A549 treated with GW870086 at 1 μM for 4 hours (cell line): ENCODE measurements at places on chromosomes 12 and 14. TPM values are rescaled to one million over a fixed set of nuclear protein-coding genes. Genes with fewer than 3 reads are reported as not detected.

Gene TMEM117
- total RNA-seq: 1.1 to 2.6 TPM (median 1.9 TPM) in 5 replicates

Gene PSMA3
- total RNA-seq: 187 to 260 TPM (median 201 TPM) in 5 replicates

Gene APOF
- total RNA-seq: not detected in 5 replicates

Gene MDM1
- total RNA-seq: 5.8 to 8.1 TPM (median 6.5 TPM) in 5 replicates

Gene NT5DC3
- 9.8 to 11.1 TPM (median 10.8 TPM) in 5 replicates for total RNA-seq
